ENCODE measurements at places on chromosomes 12 and 14.

DNA sequence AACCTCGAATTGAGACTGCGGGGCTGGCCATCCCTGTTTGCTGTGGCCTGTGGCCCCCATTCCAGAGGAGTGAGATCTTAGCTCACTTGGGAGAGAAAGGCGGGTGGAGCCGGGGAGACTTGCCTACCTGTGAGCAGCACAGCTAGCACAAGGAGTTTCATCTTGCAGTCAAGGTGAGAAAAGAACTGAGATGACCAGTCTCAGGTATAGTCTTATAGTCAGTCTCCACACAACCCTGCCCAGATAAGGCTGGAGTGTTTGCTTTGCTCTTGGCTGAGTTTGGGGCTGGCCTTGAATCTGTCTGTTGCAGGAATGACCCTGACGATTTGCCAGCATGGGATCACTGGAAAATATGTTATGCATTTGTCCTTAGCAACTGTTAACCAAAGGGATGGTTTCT lies at the start of gene PLA2G1B:
Gene PLA2G1B (minus strand): TSS at position 187 of the 400 bp plus-strand sequence. CDS start 26 bp downstream, at position 161.
- DNase-seq, result no peak

GRCh38 chr12:49868952-49869815 lies 26.3 kb upstream of the BCDIN3D start:
- DNase-seq, result peak; percentile 5

DNA sequence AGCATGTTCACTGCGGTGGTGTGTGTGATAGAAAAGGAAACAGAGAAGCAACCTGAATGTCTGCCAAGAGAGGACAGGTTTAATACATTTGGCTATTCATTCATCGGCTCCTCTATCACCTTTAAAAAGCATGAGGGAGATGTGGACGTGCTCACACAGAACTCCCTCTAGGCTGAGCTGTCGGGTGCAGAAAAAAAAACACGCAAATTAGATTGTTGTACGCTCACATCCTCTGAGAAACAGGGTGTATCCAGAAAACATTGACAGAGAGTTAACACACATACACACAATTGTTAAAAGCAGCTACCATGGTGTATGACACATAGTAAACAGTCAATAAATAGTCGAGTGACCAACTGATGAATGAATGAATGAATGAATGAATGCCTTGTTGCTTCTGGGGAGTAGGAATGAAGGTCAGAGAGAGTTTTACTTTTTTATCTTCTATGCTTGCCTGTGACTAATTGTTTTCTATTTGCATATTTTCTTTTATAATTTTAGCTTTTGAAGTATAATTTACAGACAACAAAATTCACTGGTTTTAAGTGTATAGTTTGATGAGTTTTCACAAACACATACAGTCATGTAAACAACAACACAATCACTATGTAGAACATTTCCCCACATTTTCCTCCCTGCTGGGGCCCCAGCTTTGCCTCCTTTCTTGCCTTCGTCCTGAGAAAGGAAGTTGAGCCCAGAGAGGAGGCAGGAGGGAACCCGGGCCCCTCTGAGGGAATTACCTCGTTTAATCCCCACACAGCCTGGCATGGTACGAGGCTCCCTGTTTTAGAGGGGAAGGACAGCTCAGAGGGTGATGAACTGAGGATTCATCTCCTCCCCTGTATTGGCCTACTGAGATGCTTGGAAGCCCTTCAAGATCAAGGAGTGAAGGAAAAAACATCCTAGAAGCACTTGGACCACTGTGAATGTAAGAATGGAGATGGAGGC lies 19.7 kb upstream of the FAM222A start:
- DNase-seq, result no peak

DNA sequence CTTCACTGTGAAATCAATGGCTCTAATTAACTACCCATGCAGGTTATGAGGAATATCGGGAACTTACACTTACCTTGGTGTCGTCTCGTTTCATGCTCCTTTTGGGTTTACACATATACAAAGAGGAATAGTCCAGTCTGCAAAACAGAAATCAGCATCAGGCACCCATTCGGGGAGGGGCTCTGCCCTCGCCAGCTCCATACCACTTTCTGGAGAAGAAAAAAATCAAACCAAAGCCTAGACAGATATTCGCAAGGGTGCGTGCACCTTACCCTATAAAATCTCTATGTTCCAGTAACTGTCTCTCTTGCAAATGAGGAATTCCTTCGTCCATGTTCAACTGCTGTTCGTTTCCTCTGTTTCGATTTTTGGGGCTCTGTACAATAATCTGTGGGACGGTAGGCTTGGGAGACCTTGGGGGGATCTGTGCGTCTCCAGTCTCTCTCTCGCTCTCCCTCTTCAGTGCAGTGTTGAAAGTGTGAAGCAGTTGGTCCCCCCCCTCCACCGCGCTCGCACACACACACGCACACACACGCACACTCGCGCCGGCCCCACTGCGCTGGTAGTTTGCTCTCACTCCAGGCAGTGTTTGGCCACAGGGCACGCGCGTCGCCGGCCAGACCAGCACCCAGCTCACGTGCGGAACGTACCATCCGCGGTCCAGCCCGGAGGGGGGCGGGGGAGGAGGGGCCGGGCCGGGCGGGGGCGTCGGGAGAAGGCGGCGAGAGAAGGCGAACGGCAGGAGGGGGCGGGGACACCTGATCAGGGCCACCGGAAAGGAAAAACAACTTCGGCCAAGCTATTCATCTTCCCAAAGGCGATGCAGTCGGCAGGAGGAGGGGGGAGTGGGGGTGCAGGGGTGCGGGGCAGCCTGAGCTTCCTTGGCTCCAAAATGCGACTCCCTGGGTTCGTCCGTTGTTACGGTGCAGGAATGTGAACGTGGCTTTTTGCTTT lies at the start of gene BHLHE41:
Gene BHLHE41 (minus strand): TSS at position 592 of the 954 bp plus-strand sequence. CDS start 258 bp downstream, at position 334.
- peak; percentile 57 for DNase-seq

DNA sequence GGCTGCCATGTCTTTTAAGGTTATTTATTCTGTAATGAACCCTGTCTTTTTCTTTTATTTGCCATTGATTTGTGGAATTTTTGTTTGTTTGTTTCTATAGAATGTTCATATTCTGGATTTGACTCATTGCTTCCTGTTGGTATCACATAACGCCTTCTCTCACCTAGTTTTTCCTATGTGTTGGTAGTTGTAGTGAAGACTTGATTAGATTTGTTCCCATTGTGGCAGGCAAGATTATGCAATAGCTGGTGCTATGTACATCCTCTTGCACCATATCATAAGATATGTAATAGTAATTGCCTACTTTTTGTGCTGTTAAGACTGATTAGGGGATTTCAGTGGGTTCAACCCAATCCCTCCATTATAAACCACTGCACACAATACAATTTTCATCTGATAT lies 3.9 kb upstream of the KRT6B start:
- DNase-seq, result peak; percentile 19

DNA sequence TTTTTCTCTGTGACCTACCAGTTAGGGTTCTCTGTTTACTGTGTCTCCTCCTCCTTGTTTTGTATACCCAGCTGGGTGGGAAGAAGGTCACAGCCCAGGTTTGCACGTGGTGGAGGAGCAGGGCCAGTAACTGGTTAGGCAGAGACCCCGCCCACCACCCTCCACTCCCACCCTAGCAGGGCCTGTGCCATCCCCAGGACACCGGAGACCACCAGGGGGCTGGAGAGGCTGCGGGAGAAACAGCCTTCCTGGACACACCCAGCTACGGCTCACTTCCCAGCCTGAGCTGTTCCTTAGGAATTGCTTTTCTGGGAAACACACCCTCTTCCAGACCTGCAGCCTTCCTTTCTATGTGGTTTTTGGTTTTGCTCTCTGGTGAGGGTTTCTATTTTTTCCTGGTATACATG lies 21.1 kb downstream of the BDKRB2 start:
- DNase-seq, result no peak

DNA sequence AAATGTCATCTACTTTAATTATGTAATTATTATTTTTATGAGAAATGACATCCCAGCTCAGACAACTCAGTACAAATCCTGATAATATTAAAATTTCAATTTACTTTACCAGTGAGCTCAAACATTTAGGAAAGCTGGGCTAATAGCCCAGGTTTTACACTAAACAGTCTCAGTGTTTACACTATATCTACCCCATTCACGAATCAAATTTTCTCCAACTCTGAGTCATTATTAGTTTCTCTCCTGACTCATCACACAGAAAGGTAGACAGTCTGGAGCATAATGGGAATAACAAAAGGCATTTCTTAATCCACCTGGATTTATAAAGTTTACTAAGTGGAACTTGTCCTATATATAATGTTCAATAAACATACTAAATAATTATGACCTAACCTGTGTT lies 5.7 kb downstream of the PAWR start:
- DNase-seq, result no peak

GRCh38 chr12:25482625-25483024 lies 70.5 kb downstream of the LMNTD1 start:
- DNase-seq, result no peak

- peak; percentile 68 for DNase-seq
These were observed 4.7 kb upstream of the PPP1R1A start for GRCh38 chr12:54593135-54593534.

DNA sequence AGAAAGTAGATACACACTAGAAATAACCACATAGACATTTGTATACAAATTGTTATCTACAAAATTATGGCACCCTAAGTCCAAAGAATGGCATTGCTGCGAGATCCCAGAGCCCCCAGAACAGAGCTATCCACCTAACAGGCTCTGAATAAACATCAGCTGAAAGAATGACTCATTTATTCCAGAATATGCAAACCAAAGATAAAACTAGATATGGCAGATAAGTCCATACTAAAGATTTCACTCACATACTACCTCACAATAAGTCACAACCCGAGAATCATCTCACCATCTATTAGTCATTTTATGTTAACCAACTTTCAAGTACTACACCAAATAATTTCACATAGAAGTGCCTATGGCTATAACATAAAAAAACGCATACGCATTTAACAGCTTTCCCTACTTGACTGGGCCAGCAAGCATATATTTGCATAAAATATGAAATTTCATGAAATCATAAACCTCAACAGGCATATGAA lies 5.6 kb downstream of the CNIH1 start:
- DNase-seq, result no peak

DNA sequence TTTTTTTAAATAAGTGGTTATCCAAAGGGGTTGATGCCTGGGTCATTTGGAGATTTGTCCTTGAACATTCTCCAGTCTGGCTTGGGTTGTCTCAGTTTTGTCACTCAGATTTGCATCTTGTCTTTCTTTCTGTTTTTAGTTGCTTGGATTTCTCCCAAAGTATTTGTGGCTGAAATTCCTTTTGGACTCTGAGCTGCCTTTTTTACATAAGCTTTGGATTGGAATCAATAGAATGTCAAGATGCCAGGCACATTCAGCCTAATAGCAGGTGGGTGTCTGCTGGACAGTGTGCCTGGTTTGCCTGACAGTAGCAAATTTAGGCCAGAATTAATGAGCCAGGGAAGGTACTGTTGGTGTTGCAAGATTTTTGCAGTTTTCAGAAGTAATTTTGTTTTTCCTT lies 50.0 kb downstream of the FLRT2 start:
- DNase-seq, result no peak

GRCh38 chr12:85004204-85004603 lies 31.9 kb downstream of the TSPAN19 start:
- no peak for DNase-seq

DNA sequence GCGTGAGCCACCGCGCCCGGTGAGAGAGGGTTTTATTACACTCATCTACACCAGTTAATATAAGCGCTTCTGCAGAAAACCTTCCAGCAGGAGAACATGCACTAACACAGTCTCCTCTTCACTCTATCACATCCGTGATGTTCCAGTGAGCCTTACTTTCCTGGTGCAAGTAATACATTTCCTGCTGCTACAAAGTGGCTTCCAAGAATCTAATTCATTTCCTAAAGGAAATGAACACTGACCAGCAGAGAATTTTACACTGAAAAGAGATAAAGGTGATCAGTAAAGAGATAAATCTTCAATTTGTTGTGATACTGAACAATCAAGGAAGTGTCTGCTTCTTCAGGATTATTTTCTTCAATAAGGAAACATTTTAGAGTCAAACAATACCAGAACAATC lies 39.5 kb downstream of the ZFYVE21 start:
- DNase-seq, result no peak

DNA sequence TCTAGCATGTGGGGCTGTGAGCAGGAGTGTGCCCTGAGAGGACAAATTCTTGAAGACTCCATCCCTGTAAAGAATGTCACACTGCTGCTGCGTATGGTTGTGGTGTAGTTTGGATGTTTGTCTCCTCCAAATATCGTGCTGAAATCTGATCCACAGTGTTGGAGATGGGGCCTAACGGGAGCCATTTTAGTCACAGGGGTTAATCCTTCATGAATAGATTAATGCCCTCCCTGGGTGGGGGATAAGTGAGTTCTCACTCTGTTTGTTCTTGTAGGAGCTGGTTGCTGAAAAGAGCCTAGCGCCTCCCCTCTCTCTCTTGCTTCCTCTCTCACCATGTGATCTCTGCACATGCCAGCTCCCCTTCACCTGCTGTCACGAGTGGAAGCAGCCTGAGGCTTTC lies 94.5 kb upstream of the VASH1 start:
- DNase-seq, result no peak

- no peak for DNase-seq
These were observed 31.9 kb upstream of the CAND1 start for GRCh38 chr12:67237231-67237630.

DNA sequence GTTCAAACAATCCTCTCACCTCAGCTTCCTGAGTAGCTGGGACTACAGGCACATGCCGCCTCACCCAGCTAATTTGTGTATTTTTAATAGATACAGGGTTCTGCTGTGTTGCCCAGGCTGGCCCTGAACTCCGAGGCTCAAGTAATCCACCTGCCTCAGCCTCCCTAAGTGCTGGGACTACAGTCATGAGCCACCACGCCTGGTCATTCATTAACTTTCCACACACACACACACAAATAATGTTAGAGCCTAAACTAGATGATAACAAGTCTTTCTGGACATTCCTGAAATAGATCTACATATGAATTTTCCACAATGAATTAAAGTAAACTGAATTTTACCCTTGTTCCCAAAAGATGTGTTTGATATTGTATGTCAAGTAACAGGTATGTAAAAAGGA lies 776.0 kb downstream of the GALC start:
- DNase-seq, result no peak

DNA sequence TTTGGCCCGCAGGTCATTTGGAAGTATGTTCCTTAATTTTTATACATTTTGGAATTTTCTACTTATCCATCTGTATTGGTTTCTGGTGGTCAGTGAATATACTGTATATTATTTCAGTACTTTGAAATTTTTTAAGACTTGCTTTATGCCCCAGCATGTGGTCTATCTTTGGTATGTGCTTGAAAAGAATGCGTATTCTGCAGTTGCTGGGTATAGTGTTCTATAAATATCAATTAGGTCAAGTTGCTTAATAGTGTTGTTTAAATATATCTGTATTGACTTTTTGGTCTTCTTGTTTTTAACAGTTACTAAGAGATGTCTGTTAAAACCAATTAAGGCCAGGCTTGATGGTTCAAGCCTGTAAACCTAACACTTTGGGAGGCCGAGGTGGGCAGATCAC lies 21.7 kb upstream of the SIX1 start:
- DNase-seq, result no peak

GRCh38 chr14:84129007-84129406 lies 1400.9 kb upstream of the FLRT2 start:
- DNase-seq, result peak; percentile 36

GRCh38 chr12:94848966-94849365 lies 154.5 kb downstream of the NDUFA12 start:
- DNase-seq, result no peak

GRCh38 chr12:104737791-104738301 lies 220.2 kb downstream of the SLC41A2 start:
- DNase-seq, result no peak

GRCh38 chr12:69044887-69045286 lies 111.9 kb upstream of the CPM start:
- no peak for DNase-seq

GRCh38 chr12:57474862-57475261 lies 4.8 kb downstream of the ARHGAP9 start:
- no peak for DNase-seq

Measured in suppressor macrophage treated with lipopolysaccharide for 4 hours (primary cell).